T-helper 17 cell (primary cell): ENCODE measurements at places on chromosomes 6 and 20. TPM values are rescaled to one million over a fixed set of nuclear protein-coding genes. Genes with fewer than 3 reads are reported as not detected.
A peak's percentile ranks its signal among the peaks of the same experiment; 100 is the strongest.

Gene PARD6B
- total RNA-seq: 6.8 TPM

Gene SMOC2
- total RNA-seq: not detected

Gene TBX18
- total RNA-seq: not detected

Gene HAO1
- not detected for total RNA-seq

Gene WFDC12
- not detected for total RNA-seq

Gene TRIM15
- not detected for total RNA-seq

DNA sequence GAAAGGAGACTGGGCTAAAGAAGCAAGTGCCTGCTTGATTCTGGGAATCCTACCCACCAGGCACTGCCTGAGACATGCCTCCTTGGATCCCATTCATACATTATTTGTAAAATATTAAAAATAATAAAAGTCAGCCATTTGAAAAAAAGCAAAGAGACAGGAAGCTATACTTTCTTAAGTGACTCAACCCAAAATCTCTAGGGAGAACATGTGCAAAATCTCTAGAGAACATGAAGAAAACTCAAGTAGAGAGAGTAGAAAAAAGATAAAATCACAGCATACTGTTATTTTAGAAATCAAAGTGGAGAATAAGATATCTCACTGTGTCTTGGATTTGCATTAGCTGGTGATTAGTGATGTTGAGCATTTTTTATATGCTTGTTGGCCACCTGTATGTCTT, 197.2 kb upstream of the GGTLC1 start:
- no peak overlapping the region for H3K4me3 ChIP-seq
- DNase-seq: no peak
- no peak overlapping the region for H3K27ac ChIP-seq

DNA sequence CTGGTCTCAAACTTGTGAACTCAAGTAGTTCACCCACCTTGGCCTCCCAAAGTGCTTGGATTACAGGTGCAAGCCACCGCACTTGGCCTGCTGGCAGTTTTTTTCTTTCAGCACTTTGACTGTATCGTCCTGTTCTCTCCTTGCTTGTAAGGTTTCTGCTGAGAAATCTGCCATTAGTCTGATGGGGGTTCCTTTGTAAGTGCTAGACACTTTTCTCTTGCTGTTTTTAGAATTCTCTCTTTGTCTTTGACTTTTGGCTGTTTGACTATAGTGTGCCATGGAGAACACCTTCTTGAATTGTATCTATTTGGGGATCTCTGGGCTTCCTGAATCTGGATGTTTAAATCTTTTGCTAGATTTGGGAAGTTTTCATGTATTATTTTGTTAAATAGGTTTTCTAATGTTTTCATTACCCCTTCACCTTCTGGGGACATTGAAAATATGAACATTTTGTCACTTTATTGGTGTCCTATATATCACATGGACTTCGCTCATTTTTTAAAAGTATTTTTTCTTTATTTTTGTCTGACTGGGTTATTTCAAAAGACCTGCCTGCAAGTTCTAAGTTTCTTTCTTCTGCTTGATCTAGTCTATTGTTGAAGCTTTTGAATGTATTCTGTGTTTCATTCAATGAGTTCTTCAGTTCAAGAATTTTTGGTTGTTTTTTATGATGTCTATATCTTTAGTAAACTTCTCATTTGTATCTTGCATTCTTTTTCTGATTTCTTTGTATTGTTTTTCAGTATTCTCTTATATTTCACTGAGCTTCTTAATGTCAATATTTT, 22.1 kb downstream of the GJA10 start:
- no peaks in the 10 kb centered on the region for H3K4me1 ChIP-seq
- no peak overlapping the region for H3K4me3 ChIP-seq
- no peak overlapping the region for H3K27ac ChIP-seq
- peaks cover 3% of the 10 kb centered on the region for H3K36me3 ChIP-seq
- no peak for DNase-seq

DNA sequence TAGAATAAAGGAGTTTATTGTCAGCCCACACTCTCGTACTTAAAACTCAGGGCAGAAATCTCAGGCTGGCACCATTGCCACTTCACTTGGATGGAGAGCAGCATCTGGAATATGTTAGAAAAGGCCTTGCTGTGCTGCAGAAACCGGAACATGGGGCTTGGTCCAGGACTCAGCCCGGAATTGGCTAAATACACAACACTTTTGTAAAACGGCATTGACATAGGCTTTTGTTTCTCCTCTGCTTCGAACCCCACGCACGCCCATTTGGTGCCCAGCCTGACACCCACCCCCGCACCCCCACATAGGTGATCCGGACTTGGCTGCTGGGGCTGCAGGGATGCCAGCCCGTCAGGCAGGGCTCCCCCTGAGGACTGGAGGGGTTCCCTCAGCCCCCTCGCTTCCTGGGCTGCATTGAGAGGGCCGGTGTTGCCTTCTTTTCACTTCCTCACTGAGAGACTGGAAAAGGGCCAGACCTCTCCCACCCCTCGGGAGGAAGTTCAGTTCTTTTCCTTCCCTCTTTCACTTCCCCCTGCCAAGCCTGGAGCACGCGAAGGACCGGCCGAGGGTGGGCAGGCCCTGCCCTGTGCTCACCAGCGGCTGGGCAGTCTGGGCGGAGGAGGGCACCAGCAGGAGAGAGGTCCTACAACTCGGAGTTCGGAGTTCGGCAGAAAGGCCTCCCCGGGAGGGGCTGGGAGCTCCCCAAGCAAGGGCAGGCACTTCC, 17.9 kb upstream of the CST3 start:
- peaks cover 33% of the 10 kb centered on the region for H3K27me3 ChIP-seq
- H3K36me3 ChIP-seq: peaks cover 2% of the 10 kb centered on the region
- H3K4me3 ChIP-seq: no peak overlapping the region
- no peaks in the 10 kb centered on the region for H3K4me1 ChIP-seq
- H3K27ac ChIP-seq: no peak overlapping the region

GRCh38 chr6:17928514-17929430, 58.7 kb downstream of the KIF13A start:
- H3K36me3 ChIP-seq: peaks cover 2% of the 10 kb centered on the region
- no peak for DNase-seq
- peaks cover 50% of the 10 kb centered on the region for H3K27me3 ChIP-seq
- H3K4me1 ChIP-seq: no peaks in the 10 kb centered on the region

- DNase-seq: no peak
- H3K4me3 ChIP-seq: no peak overlapping the region
- H3K4me1 ChIP-seq: peaks cover 2% of the 10 kb centered on the region
- H3K36me3 ChIP-seq: no peaks in the 10 kb centered on the region
These were observed 37.9 kb upstream of the MRGBP start for GRCh38 chr20:62758226-62758912.

DNA sequence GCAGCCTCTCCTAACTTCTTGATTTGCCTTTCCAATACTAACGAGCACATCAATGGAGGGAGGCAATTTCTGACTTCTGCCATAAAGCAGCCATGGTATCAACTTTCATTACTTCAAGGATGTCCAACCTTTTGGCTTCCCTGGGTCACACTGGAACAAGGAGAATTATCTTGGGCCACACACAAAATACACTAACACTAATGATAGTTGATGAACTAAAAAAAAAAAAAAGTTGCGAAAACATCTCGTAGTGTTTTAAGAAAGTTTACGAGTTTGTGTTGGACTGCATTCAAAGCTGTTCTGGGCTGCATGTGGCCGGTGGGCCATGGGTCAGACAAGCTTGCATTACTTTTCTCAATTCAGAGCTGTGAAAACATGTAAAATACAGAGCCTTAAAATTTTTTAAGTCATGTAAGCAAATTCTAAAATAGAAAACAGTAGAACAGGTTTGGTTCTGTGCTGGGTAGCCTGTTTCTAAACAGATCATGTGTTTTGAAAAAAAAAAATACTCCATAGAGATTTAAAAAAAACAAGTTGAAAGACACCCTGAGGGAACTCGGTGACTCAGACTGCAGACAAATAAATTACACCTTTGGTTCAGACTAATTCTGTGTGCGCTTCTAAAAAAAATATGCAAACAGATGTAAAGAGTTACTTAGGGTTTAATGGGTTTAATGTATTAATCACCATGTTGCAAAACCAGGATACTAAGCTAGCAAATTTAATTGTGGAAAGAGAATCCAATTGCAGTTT, 43.6 kb upstream of the SLC22A23 start:
- no peaks in the 10 kb centered on the region for H3K4me1 ChIP-seq
- peaks cover 4% of the 10 kb centered on the region for H3K36me3 ChIP-seq
- no peak overlapping the region for H3K27ac ChIP-seq

DNA sequence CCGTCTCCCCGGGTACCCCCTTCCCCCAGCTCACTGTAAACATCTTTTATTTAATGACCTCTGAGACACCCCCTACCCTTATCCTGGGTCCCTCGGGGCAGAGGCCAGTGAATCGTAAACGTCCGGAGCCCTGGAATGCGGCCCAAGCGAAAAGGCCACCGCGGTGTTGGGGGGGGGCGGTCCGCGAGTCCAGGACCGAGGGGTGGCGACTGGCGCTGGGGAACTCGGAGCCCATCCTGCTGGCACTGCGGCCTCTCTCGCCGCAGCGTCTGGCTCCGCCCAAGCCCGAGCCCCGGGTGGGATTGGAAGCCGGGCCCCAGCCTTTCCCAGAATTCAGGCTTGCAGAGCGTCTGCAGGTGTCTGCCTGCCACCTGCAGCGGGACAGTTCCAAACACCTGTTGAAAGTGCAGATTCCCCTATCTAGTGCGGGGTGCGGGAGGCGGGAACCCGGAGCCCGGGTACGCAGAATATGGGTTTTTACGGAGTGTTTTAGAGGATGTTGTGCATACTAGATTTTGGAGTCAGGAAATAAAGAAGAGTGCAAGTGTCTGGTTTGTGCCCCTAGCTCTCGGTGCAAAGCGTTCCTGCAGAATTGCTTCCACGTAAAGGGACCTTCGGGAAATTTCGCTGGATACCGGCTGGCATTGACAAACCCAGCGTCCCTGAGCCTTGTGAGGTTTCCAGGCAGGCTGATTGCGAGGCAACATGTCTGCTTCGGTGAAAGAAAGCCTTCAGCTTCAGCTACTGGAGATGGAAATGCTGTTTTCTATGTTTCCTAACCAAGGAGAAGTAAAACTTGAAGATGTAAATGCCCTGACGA, 800 bp downstream of the RWDD2A start:
- no peaks in the 10 kb centered on the region for H3K27me3 ChIP-seq
- H3K27ac ChIP-seq: peak overlapping the region; percentile 93
- peaks cover 3% of the 10 kb centered on the region for H3K36me3 ChIP-seq
- H3K4me1 ChIP-seq: peaks cover 22% of the 10 kb centered on the region
- peak overlapping the region; percentile 98 for H3K4me3 ChIP-seq
- DNase-seq: peak; percentile 28

DNA sequence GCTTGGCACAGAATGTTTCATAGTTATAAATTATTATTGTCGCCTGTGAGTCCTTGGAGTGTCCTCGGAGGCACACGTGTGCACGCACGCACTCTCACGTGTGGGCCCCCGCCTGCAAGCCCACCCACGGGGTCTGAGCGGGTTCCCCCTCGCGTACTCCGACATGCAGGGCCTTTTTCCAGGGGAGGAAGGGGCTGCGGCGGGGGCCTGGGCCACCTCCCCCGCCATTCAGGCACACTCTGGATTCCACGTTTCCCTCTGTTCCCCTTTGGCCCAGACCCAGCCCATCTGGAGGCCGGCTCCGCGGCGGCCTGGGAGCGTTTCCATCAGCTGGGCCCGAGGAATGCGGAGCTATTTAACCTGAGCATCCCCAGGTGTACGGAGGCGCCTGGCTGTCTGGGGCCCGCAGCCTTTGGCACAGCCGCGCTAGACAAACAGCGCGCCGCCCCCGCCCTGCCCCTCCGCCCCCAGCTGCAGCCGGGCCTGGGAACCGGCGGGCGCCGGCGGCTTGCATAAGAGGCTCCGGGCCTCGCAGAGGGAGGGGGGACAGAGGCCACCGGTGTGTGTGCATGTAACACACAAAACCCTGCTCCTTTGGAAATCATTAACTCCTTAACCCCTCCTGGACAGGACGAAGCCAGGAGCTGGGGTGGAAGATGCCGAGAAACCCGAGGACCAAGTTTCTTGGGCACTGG, 3.3 kb downstream of the ID1 start:
- H3K4me3 ChIP-seq: no peak overlapping the region
- H3K4me1 ChIP-seq: peaks cover 23% of the 10 kb centered on the region
- no peak for DNase-seq
- peaks cover 33% of the 10 kb centered on the region for H3K27me3 ChIP-seq
- H3K27ac ChIP-seq: no peak overlapping the region
- no peaks in the 10 kb centered on the region for H3K36me3 ChIP-seq

- H3K27me3 ChIP-seq: no peaks in the 10 kb centered on the region
- H3K4me1 ChIP-seq: peaks cover 47% of the 10 kb centered on the region
- peak overlapping the region; percentile 91 for H3K27ac ChIP-seq
- peaks cover under 1% of the 10 kb centered on the region for H3K36me3 ChIP-seq
These were observed 44.4 kb downstream of the CDS2 start for GRCh38 chr20:5171064-5171789.

DNA sequence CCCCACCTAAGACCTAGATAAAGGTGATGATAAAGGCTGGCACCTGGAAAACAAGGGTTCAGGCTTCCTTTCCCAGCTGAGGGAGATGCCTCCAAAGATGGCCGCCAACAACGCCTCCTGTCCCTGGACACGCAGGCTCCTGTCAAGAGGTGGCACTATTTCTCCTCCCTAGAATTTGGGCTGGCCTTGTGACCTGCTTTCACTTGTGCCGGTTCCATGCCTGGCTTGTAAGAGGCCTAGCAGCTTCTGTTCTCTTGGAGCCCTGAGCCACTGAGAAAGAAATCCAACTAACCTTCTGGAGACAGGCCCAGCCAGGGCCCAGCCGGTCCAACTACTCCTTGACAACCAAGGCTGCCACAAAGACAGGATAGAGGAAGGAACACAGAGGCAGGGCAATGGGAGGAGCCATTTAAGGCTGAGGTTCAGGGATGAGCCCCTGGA, 60.2 kb upstream of the RALY start:
- DNase-seq: peak; percentile 39
- peak overlapping the region; percentile 16 for H3K27ac ChIP-seq
- no peaks in the 10 kb centered on the region for H3K36me3 ChIP-seq
- H3K4me1 ChIP-seq: peaks cover 2% of the 10 kb centered on the region

DNA sequence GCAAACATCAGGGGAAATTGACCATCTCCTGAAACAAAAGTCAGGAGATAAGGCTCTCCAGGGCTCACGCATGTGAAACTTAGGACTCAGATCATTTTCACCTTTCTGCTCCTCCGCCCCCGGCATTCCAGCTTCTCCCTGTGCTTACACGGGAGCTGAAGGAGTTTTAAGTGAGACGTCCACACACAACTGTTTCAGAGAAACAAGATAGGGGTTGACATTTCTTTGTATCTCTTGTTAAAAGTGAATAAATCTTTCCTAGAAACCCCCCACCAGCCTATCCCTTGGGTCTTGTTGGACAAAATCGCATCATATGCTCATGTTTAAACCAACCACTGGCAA, 46.1 kb downstream of the FAM50B start:
- H3K27ac ChIP-seq: no peak overlapping the region
- no peak for DNase-seq
- H3K36me3 ChIP-seq: no peaks in the 10 kb centered on the region
- no peak overlapping the region for H3K4me3 ChIP-seq
- H3K27me3 ChIP-seq: peaks cover 8% of the 10 kb centered on the region
- H3K4me1 ChIP-seq: no peaks in the 10 kb centered on the region

- H3K36me3 ChIP-seq: peaks cover 5% of the 10 kb centered on the region
- H3K27ac ChIP-seq: no peak overlapping the region
- no peak overlapping the region for H3K4me3 ChIP-seq
These were observed 28.7 kb upstream of the EDN1 start for GRCh38 chr6:12261502-12261901.

GRCh38 chr6:162315291-162315690, 412.3 kb downstream of the PRKN start:
- no peak for DNase-seq
- H3K36me3 ChIP-seq: no peaks in the 10 kb centered on the region
- no peak overlapping the region for H3K27ac ChIP-seq

GRCh38 chr6:158039571-158040050, 57.9 kb downstream of the SYNJ2 start:
- DNase-seq: no peak
- H3K4me1 ChIP-seq: peaks cover 18% of the 10 kb centered on the region
- H3K27me3 ChIP-seq: no peaks in the 10 kb centered on the region

- peaks cover 32% of the 10 kb centered on the region for H3K4me1 ChIP-seq
- peaks cover 2% of the 10 kb centered on the region for H3K36me3 ChIP-seq
These were observed 11.5 kb downstream of the IL22RA2 start for GRCh38 chr6:137161949-137162348.
